Activated naive CD4-positive, alpha-beta T cell treated with anti-CD3 and anti-CD28 coated beads, Interleukin-2, amount 50 U/mL, for 16 hours (primary cell): ENCODE measurements at places on chromosomes 5 and 9.

DNA sequence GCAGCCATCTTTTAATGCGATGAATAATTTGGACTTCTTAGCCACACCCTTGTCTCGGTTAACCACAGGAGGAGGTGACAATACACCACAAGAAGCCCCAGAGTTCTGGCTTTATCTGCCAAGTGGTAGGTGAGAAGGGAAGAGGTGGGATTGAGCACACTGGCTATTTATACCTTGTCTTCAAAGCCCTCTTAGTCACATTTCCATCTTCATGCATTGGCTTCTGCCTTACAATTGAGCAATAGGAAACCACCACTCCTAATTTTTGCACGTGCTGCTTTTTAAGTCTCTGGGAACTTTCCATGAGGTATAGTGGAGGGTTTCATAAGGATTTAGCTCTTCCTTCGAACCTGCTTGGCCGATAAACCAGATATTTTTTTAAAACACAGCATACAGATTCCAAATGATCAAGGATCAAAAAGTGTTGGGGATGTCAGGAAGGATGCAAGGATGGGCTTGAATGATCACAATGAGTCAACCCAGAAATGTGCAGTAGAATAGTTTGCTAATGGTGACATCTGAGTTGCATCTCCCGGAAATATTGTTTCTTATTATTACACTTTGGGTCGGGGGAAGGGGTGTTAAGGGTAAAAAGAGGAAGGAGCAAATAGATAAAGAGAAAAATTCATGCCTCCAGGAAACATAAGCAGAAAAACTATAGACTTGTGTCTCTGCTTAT is 25.5 kb downstream of the PLAC8L1 start:
- no peak for DNase-seq

DNA sequence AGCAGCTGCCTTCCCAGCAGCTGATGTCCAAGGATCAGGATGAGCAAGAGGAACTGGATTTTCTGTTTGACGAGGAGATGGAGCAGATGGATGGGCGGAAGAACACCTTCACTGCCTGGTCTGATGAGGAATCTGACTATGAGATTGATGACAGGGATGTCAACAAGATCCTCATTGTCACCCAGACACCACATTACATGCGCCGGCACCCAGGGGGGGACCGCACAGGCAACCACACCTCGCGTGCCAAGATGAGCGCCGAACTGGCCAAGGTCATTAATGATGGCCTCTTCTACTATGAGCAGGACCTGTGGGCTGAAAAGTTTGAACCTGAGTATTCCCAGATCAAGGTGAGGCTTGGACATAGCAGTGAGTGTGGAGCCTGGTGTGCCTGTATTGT is 46.9 kb downstream of the LARP1 start:
- no peak for DNase-seq

DNA sequence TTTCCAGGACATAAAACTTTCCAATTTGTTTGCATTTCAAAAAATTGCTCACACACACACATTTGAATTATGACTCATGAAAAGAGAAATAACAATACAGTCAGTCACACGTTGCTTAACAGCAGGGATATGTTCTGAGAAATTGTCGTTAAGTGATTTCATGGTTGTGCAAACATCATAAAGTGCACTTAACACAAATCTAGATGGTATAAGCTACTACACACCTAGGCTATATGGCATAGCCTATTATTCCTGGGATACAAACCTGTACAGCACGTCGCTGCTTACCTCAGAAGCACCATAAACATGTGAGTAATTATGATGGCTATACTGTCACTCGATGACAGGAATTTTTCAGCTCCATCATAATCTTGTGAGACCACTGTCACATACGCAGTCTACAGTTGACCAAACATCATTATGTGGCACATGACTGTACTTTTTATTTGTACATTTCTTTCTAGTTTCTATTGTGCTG is 378.2 kb downstream of the ACTL7B start:
- no peak for DNase-seq

DNA sequence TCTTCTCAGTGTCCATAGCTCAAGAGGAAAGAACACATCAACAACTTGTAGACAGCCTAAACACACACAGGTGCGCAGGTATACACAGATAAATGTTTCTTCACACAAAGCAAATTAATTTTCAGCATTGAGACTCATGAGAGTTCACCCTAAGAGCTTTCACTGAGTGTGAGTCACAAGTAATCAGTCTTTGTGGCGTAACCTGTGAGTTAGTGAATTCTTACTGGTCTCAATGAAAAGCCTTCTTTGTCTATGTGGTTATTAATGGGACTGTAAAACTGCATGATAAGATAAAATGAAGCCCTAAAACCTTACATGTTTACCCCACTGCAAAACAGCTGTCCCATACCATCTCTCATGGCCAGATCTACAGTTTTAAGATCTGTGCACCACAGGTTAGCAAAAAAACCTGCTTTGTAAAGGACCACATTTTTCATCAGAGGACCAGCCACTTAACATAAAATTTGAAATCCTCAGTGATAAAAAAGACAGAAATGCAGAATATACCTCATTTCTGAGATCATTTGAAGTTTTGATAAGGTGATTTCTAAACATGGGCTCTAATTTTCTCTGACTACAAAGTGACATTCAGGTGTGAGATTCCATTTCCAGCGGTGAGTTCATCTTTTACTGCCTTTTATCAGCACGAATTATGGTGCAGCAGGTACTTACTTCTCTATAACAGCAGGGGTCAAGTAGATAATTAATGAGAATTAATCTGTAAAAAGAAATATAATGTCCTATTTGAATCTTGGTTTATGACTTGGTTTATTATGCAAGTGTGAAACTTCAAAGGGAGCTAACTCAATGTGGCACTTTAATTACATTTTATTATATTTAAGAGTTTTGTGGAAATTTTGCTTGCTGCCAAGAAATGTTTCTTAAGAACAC is 335.7 kb upstream of the PIK3R1 start:
- DNase-seq, result no peak

- no peak for DNase-seq
These were observed 108.3 kb upstream of the FER start for GRCh38 chr5:108639366-108639765.

- DNase-seq, result no peak
These were observed 642 bp downstream of the RBM22 start for GRCh38 chr5:150700246-150700593.

GRCh38 chr5:74630453-74631066 is 10.0 kb downstream of the ENC1 start:
- DNase-seq, result no peak

DNA sequence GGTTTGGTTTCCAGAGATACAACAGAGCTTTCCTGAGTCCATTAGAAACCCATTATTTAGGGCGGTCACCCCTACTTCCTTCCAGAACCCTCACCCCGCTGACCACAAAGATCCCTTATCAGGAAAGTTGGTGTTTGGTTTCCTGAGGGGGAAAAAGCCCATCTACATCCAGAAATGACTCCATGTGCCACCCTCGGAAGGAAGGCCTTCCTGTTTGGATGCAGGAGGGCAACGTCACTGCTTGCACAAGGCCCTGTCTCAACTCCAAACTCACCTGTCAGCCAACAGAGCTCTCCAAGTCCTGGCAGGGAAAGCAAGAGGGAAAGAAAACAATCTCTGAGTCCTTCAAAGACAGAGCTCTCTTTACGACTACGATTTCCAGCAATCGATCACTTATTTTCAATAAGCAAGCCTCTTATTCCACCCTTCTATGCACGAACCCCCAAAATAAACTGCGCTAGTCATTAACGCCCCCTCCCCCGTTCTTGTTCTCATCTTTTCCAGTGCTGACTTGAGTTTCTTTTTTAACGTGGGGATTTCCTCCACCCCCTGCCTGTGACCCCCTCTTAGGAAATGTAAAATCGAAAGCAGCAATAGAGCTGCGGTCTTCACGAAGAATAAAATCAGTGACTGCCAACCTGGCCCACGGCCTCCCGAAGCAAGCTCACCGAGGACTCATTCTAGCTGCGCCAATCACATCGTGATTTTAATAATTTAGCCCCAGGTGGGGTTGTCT is 35.7 kb upstream of the NTNG2 start:
- DNase-seq, result peak; percentile 18

GRCh38 chr5:88758184-88758583 is 124.8 kb downstream of the MEF2C start:
- DNase-seq, result no peak

DNA sequence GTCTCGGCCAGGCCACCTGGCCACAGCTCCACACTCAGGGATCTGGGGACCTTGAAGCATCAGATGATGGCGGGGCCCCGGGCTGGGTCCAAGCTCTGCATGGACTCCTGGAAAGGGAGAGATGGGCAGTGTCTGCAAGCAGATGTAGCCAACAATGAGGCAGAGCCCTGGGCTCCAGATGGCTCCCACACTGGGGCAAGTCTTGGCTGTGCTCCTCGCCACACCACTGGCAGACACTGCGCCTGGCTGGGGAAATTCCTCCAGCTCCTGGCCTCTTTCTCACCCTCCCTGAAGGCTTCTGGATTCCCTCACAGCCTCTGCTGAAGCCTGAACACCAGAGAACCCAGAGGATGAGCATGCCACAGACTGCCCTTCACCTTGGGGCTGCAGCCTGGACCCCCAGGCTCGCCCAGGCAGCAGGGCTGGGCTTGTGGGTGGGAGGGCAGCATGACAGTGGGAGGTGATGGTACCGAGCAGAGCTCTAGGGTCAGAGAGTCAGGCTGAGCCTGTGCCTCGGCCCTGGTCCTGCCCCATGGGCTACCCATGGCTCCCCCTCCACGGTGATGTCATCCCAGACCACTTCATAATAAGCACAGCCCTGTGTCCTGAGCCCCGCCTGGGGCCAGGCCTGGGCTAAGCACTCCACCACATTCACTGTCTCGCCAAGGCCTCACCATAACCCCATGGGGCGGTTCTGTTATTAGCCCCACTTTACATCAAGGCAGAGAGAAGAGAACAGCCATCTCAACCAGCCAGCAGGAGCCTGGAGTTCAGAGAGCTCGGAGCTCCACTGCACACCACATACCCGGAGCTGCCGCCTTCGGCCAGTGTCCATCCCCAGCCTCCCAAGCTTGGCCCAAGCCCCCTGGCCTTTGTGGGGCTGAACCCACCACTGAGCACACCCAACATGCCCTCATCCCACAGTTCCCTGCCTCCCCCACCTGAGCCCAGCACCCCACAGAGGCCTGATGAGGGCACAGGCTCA is 62.2 kb upstream of the ADAMTS2 start:
- DNase-seq, result no peak

- DNase-seq, result no peak
These were observed 26.6 kb downstream of the DUSP1 start for GRCh38 chr5:172744123-172745104.

GRCh38 chr9:91151718-91152095 is 210.0 kb downstream of the AUH start:
- DNase-seq, result no peak

DNA sequence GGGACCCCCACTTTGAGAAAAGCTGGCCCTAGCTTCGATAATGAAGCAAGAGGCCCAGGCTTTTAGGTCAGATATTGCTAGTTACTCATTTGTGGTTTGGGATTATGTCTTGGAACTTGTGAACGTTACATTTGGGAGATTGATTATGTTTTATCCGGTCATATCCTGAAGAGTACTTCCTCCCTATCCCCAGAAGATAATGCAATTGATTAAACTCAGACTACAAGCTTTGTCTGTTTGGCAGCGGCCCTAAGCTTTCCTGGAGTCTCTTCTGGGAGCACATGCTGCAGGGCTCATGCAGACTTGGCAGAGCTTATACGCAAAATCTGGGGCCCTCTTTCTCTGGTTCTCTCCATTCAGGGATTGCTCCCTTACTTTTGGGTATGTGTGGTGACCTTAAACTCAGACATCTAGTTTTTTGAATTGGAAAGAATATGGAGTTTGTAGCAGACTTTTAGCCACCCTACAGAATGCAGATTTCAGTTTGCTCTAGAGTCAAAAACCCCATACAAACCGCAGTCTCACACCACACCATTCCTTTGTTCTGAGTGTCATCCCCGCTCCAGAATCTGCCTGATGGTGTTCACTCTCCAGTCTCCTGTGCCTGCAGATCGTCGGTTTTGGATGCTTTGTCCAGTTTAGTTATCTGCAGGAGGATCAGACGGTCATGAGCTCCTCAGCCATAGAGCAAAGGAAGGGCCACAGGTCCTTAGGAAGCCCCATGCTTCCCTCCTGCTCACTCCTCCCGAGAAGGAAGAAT is 449.5 kb upstream of the TRPC7 start:
- no peak for DNase-seq

DNA sequence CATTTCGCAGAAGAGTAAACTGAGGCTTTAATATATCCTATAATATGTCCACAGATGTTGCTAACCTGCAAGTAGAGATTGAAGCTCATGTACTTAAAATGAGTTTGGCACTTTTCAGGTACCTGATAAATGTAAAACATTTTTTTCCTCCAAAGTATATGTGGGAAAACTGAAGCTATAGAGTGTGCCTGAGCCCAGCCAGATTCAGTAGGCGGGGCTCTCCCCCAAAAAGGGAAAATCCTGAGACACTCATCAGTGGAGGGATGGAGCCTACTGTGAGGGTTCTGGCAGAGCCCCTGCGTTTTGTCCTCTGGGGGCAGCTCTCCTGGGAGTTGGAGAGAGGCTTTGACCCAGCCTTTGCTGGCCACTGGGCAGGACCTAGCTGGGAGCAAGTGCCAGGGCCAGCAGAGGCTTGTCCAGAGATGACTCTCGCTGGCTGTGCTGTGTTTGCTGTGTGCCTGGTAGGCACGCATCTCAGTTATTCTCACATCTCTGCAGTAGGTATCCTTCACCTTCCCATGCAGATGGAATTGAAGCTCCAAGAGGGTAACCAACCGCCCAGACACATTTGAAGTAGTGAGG is 81.1 kb upstream of the SPRY4 start:
- DNase-seq, result no peak

DNA sequence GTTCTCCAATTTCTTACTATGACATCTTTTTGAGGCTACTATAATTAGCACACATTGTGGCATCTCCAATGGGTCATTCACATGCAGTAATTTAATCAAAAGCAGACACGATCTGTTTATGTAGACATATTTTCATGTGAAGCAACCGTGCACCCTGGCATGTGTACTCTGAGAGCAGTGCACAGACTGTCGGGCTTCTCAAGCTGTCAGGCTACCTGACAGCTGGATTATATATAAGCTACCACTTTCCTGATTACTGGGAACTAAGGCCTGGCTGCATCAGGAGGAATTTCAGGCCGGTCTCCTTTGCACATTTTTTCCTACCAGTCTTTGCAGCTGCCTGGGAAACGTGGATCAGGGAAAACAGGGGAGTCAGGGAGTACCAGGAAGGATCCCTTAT is 197.5 kb downstream of the MAPKAP1 start:
- DNase-seq, result no peak

DNA sequence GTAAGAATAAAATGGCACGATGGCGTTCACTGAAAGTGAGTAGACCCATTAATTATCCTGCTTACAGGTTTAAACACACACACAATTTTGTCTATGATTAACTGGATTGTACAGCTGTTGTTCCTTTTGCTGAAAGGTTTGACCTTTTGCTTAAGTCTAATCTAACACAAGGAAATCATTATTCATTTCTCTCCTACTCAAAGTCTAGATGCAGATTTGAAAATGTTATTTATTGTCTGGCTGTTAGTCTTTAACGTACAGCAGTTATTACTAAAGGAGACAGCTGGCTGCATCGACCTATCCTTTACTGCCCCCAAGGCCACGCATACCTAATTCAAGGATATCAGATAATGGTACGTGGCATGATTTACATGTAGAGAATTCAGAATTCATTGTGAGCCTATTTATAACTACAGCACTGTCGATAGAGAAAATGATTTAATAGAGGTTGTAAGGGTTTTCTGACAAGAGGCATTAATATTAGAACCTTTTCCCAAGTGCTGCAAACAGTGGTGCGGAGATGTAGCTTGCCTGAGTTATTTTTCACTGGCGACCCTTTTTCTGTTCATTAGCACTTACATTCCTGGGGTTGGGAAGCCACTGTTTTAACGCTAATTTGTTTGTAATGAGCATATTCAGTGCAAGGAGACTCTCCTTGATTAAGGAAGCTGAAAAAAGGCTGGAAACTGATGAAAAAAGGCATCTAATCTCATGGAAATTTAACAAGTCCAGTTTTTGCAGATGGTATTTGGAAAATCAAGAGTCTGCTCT is 368.4 kb upstream of the GRAMD2B start:
- DNase-seq, result no peak
